ENCODE measurements at places on chromosomes 2 and 18.

GRCh38 chr2:45714679-45715078 is 63.2 kb downstream of the PRKCE start:
- no peak for DNase-seq

GRCh38 chr18:2625217-2625616 is 30.3 kb upstream of the SMCHD1 start:
- DNase-seq, result no peak

DNA sequence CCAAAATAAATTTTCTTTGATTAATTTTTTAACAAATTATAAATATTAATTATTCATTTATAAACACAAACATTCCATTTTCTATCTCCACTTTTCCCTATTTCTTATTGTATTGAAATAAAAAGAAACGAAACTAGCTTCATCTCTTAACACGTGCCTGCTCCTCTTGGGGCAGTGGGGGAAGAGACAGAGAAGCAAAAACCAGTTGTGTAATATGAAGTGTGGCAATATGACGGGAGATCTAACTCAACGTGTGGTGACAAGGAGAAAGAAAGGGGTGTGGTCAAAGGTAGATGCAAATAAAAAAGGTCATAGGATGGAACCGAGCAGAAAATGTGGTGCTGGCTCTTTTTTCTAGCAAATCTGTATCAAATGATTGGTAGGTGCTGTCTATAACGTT is 106.9 kb upstream of the SLC8A1 start:
- DNase-seq, result no peak

- no peak for DNase-seq
Observed at GRCh38 chr2:198715302-198715835, 742.4 kb downstream of the SATB2 start.

DNA sequence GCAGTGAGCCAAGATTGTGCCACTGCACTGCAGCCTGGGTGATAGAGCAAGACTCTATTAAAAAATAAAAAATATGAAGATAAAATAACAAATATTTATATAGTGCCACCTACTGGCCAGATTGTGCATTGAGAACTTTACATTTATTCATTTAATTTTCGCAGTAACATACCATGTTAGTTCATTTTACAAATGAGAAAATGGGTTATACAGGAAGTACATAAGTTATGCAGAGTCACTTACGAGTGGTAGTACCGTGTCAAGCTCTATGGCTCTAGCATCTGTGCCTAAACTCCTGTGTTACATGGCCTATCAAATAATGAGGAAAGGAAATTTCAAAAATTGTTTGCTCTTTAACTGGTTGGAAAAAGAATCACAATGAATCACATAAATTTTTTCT is 27.9 kb downstream of the RIF1 start:
- DNase-seq, result no peak

GRCh38 chr18:40243607-40244006 is 1711.4 kb upstream of the PIK3C3 start:
- DNase-seq, result no peak

- DNase-seq, result no peak
Observed at GRCh38 chr2:104562537-104562936, 291.4 kb upstream of the POU3F3 start.

Data from activated T-helper 9 cell treated with anti-CD3 and anti-CD28 coated beads, Interleukin-2, amount 50 U/mL, for 16 hours (primary cell).